Activated T-cell treated with anti-CD3 and anti-CD28 coated beads, Interleukin-2, amount 50 U/mL, for 48 hours (primary cell): ENCODE measurements at places on chromosomes 7 and 10.

DNA sequence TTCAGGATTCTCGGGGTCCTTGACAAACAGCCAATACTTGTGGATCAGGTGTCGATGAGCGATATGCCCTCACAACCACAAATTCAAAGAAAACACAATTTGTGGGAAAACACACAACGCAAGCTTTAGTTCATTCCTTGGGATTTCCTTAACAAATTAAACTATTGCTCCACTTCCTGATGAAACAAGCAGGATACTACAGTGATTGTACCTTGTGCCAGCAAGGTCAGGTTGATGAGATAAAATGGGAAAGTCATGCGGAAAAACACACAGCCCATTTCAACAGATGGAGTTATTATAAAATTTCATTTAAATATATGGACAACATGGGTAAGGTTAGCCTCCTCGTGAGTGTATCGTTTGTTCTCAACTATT, 8.8 kb upstream of the RHOBTB1 start:
- DNase-seq = no peak

- no peak for DNase-seq
These were observed 173.3 kb upstream of the BET1 start for GRCh38 chr7:94177441-94177840.

GRCh38 chr7:141640239-141640840, 61.6 kb downstream of the DENND11 start:
- no peak for DNase-seq

GRCh38 chr7:131285556-131285955, 42.1 kb upstream of the MKLN1 start:
- no peak for DNase-seq

GRCh38 chr10:32446536-32447406, 831 bp downstream of the CCDC7 start:
- DNase-seq = no peak
